MG63 (cell line): ENCODE measurements at places on chromosomes 2 and 18.

DNA sequence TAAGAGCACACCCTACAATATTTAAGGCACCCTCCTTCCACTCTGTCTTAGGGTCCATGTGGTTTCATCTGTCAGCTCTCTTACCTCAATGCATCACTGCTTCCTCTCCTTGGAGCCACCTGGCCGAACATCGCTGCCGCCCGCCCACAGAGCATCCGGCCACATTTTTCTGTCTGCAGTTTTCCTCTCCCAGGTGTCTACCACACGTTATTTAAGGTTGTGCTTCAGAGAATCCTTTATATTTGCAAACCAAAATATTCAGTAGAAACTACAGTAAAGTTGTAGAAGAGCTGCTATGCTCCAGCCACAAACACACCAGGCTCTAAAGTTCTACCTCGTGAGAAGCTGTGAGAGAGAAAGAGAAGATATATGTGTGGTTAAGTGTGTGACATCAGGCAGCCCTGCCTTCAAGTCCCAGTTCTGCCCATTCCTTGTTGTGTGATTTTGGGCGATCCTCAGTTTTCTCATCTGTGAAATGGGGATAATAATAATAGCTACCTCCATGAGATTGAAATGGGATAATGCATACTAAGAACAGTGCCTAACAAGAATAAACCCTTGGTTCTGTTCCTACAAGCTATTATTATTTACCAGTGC is 4.9 kb upstream of the STK17B start:
- no peak for DNase-seq

DNA sequence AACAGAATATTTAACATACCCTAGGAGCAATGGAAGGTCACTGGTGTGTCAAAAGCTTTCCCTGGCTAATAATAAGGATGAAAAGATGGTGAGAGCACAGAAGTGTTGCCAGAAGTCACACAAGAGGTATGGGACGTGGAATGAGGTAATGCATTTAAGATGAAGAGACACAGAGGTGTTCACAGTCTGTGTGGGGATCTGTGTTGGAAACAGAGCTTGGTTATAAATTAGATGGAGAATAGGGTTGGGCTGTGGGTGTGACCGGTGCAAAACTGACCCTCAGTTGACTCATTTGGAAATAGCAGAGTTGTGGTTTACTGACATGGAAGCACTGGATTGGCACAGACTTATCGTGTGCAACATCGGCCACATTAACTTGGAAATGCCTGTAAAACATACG is 372.5 kb downstream of the SATB2 start:
- peak; percentile 26 for DNase-seq

- no peak for DNase-seq
Observed at GRCh38 chr18:59690186-59690982, 6.8 kb downstream of the CCBE1 start.

DNA sequence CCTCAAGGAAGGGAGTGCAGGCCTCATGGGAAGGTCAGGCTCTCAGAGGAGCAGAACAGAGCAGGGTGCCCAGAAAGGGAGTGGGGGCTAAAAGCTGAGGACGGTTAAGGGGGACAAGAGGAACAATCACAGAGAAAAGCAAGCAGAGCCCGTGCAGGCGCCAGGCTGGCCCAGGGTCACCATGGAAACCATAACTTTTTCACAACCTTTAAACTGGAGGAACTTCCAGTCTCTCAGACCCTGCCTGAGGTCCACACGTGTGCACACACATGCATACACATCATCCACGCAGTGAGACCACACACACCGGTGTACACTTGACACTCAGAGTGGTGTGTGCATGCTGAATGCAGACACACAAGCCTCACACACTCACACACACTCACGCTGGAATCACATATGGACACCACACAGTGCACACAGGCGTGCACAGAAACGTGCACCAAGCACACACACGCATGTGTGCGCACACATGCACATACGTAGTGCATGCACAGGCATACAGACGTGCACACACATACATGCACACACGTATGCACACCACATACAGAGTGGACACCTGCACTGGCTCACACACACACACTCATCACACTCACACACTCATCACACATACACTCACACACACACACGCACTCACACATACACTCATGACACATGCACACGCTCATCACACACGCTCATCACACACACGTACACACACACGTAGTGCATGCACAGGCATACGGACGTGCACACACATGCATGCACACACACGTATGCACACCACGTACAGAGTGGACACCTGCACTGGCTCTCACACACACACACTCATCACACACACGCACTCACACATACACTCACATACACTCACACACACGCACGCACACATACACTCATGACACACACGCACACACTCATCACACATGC is 37.2 kb upstream of the SNED1 start:
- DNase-seq, result no peak
